CD4-positive, alpha-beta T cell treated with Interleukin-17A for 4 hours (primary cell): ENCODE measurements at places on chromosomes 11 and 22.

DNA sequence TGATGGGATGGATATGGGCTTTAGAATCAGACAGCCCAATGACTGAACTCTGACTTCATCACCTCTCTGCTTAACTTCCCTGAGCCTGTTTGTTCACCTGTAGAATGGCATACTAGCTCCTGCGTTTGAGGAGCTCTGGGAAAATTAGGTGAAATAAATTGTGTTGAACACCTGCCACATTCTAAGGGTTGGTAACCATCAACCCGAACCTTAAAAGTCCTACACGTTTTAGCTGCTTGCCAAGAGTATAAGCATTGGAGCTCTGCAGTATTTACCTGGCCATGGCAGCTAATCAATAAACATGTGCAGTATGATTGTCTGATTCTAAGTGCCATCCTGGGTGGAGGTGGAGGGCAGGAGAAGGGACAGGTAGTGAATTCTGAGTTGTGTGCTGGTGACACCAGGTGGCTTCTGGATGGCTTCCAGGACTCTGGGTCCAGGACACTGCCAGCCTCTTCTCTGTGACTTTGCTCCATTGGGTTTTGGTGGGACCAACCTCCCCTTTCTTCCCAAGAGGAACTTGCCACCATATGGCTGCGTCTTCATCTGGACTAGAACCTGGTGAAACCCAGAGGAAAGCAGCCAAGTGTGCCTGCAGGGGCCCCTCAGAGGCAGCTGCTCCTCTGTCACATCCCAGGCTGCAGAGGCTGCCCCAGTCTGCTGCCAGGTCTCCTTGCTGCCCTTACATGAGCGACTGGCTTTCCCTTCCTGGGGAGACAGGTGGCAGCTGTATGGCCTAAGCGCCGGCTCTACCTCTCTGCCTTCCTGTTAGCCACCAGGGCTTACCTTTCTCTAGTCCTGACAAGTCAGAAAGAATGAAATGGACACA is 85.6 kb downstream of the CACNG2 start:
- DNase-seq = no peak

GRCh38 chr22:49047447-49047846 is 780.2 kb downstream of the BRD1 start:
- no peak for DNase-seq

GRCh38 chr22:42676059-42676607 is 26.9 kb upstream of the CYB5R3 start:
- DNase-seq = no peak

DNA sequence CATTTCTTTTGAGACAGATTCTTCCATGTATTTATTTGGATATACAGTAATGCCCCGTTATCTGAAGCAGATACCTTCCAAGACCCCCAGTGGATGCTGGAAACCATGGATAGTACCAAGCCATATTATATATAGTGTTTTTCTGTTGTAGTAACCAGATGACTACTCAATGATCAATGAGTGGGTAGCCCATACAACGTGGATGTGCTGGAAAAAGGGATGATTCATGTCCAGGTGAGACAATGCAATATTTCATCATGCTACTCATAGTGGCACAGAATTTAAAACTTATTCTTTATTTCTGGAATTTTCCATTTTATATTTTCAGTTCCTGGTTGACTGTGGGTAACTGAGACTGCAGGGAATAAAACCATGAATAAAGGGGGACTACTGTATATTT is 427.5 kb downstream of the METTL15 start:
- DNase-seq = no peak

GRCh38 chr22:43824724-43825420 is 12.8 kb upstream of the EFCAB6 start:
- DNase-seq = no peak

DNA sequence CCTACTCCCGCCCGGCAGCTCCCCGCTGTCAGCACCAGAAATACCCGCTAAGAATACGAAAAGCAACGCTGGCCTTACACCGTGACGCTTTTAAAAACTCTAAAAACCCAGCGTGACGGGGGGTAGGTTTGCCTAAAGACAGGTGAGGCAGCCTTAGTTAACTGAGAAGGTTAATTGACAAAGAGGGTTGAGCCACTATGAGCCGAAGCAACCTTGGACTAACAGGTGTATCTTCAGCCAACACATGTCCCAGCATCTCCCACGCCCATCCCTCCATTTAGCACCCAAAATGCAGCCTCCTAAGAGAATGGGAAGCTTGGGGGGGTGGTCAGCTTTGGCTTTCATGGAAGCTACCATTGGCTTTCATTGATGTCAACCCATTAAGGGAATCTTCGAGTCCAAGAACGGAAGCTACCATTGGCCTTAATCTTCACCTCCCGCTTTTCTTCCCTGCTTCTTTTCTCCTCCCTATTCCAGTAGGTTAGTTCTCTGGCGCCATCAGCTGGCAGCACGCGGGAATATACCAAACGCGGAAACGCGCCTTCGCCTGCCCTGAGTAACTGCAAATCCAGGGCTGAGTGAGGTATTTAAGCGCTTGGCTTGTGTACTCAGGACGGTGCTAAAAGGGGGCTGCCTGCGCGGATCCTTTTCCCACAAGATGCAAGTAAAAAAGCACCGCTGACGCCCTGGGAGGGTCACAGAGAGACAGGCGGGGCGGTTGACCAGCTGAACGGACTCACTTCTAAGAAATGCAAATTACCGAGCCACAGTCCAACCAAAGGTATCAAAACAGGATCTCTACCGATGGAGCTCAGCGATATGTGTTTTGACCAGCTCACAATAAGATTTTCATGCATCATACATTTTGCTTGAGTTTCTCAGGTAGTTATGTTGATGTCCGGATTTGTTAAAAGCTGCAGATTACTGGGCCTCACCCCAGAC is 38.5 kb upstream of the GLYATL1 start:
- DNase-seq = peak; percentile 7

GRCh38 chr22:27885977-27886842 is 32.8 kb downstream of the PITPNB start:
- peak; percentile 62 for DNase-seq

- DNase-seq = no peak
These were observed 338.9 kb upstream of the ANO3 start for GRCh38 chr11:25993016-25993415.

GRCh38 chr11:1211838-1212237 is 11.0 kb upstream of the MUC5B start:
- no peak for DNase-seq

- no peak for DNase-seq
These were observed 13.8 kb downstream of the GAB2 start for GRCh38 chr11:78403781-78404180.

- DNase-seq = peak; percentile 93
These were observed at the start of gene ATP6V1E1 for GRCh38 chr22:17628406-17629172. TSS of gene ATP6V1E1 (minus strand) at chr22:17628749. CDS start at chr22:17628635, 114 bp downstream.

DNA sequence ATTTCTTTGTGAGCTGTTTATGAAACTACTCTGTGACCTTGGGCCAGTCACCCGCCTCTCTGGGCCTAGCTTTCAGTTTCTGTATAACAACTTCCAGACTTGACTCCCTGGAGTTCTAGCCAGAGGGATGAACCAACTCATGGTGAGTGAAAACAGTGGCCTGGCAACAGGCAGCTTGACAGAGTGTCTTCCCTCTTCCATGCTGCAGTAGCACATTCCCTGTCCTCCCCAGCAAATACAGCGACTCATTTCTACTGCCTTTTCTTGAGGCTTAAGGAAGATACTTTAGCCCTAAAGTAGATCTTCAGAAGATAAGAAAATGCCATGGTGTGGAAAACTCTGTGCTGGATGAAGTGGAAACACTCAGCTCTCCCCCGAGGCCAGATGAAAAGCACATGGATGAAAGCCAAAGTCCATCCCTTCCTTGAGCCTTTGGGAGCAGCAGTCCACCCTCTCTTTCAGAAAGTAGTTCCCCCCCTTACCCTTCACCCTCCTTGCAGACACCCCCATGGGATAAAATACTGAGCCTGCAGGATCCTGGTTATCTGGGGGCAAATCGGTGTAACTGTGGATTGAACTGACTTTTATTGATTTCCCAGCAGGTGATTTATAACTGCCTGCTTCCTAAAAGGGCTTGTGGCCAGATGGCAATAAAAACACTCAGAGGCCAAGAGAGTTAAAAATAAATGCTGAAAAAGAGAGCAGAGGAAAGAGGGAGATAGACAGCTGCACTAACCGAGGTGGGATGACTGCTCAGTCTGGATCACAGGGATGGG is 24.1 kb downstream of the IRAG1 start:
- DNase-seq = no peak

GRCh38 chr11:57457643-57458023 is 2.7 kb upstream of the RTN4RL2 start:
- DNase-seq = no peak

DNA sequence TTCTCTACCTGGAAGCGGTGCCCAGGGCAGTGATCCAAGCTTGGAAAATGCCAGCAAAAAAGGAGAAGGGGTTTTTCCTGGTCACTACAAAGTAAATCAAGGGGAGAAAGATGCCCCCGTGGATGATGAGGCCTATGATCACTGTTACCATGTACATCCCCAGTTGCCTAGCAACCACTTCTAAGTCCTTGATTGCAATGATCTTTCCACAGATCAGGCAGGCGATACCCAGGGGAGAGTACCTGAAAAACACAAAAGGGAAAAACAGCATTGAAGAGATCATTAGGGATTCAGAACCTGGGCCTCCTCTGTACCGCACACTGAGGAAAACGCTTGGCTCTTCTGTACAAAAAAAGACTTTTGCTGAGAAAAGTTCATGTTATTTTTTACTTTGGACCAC is 127.1 kb downstream of the SLC1A2 start:
- no peak for DNase-seq

DNA sequence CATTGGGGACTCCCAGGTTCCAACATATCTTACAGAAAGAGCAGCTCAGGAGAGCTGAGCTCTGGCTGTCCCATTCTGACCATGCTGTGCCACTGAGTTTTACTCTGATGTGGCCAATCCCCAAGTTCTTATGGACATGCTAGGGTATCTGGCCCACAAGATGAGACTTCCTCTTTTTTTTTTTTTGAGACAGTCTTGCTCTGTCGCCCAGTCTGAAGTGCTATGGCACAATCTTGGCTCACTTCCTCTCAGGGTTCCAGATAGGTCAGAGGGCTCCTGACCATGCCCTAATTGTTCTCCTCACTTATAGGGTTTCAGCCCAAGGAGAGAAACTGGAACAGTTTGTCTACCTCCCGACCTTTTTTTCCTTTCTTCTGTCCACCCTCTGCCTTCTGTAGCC is 152.3 kb upstream of the CCDC90B start:
- DNase-seq = no peak

- no peak for DNase-seq
These were observed 98.2 kb upstream of the SLC6A5 start for GRCh38 chr11:20501252-20501651.

GRCh38 chr22:49310354-49310753 is 517.3 kb downstream of the BRD1 start:
- no peak for DNase-seq

- DNase-seq = no peak
These were observed 41.9 kb downstream of the SNX19 start for GRCh38 chr11:130874396-130874795.
